Amygdala (tissue), 56 donors: ENCODE measurements at places on chromosomes 3 and 15.

DNA sequence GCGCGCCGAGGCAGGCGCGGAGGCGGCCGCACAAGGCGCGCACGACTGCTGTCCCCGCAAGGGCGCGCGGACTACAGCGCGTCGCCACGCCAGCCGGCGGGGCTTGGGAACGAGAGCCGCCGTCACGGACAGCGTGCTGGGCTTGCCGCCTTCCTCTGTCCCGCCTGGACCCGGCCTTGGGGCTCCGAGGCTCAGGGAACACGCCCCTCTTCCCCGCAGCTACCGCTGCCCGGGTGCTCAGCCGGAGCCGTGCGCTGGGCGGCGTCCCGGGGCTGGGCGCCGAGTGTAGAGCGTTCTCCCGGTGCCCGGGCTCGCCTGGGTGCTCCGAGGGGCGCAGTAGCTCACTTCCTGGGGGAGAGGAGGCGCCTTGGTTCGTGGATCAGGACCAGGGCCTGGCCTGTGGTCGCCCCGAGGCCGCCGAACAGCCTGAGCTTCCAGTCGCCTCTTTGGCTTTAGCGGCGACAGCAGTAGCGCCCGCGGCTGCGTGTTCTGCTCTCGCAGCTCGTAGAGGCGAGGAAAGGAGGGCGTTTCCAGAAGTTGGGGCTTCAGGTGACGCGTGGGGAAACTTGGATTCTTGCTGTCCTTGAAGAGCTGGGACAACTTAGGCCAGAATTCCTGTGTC lies 226.7 kb upstream of the C2CD4B start:
- peak; percentile 8 for DNase-seq

GRCh38 chr15:90838139-90838538 lies 30.2 kb upstream of the FURIN start:
- DNase-seq, result no peak

- DNase-seq, result peak; percentile 4
Observed at GRCh38 chr15:23686466-23687142, 501 bp downstream of the NDN start.

DNA sequence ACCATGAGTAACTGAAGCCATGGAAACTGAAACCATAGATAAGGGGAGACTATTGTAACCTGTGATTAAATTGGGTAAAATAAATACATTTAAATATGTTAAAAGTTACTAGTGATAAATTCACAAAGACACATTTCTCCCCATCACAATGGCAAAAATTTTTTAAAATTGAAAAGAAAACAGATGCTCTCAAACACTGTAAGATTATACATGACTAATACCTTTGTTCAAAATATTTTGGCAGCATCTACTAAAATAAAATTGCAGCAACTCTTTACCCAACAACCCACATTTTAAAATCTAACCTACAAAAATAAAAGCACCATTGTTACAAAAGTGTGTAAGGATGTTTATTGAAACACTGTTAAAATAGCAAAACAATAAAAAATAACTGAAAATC lies 93.3 kb downstream of the CLASP2 start:
- no peak for DNase-seq

GRCh38 chr3:160707187-160707794 lies 30.3 kb downstream of the ARL14 start:
- DNase-seq, result no peak
